ENCODE measurements at places on chromosomes 5 and 9.

- no peak for DNase-seq
These were observed 13.6 kb upstream of the REEP5 start for GRCh38 chr5:112935675-112936074.

GRCh38 chr5:95565280-95565920 is 10.5 kb downstream of the ARSK start:
- DNase-seq: no peak

- peak; percentile 82 for DNase-seq
These were observed 31.4 kb upstream of the EGFL7 start for GRCh38 chr9:136631038-136632000.

- no peak for DNase-seq
These were observed 1.4 kb upstream of the TTC1 start for GRCh38 chr5:160007514-160007913.

GRCh38 chr5:4197151-4197550 is 601.5 kb downstream of the IRX1 start:
- no peak for DNase-seq

- no peak for DNase-seq
These were observed 323.9 kb downstream of the TMEM161B start for GRCh38 chr5:87944553-87945285.

DNA sequence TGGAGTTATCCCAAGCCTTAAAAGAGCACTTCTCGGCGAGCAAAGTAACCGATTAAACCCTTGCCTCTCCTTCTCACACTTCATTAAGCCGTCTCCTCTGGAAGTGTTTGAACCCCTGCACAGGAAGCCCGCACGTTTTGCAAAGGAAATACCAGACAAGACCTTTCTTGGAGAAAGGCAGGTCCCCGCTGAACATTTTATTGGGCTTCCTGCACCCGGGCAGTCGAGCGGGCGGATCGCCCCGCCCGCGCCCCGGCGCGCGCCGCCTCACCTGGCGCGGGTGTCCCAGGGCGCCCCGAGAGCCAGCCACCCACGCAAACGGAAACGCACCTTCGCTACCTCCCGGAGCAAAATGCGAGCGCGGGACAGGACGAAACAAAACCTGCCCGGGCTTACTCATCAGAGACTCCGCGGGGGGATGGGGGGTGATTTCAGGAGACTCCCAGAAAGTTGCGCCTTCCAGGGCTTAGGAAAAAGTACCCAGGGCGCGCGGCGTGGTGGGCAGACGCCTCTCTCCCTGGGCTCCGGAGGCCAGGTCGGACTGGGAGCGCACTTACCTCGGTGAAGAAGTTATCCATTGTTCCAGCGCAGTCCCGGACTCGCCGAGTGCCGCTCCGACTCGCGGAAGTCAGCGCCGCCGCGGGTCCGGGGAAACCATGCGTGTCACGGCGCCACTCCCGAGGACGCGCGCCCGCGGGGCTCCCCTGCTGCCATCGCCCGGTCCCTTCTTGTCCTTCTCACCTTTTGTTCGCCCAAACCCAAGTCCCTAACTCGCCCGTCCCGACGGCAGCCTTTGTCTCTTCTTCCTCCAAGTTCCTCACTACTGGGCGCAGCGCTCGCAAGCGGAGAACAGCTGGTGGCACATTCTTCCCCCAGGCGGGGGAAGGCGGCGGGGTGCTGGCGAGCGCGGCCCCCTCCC is 598 bp downstream of the MYO10 start:
- peak; percentile 42 for DNase-seq

- no peak for DNase-seq
These were observed 16.6 kb downstream of the NIM1K start for GRCh38 chr5:43208658-43209057.

GRCh38 chr9:135474915-135475314 is 4.7 kb upstream of the PPP1R26 start:
- DNase-seq: no peak

DNA sequence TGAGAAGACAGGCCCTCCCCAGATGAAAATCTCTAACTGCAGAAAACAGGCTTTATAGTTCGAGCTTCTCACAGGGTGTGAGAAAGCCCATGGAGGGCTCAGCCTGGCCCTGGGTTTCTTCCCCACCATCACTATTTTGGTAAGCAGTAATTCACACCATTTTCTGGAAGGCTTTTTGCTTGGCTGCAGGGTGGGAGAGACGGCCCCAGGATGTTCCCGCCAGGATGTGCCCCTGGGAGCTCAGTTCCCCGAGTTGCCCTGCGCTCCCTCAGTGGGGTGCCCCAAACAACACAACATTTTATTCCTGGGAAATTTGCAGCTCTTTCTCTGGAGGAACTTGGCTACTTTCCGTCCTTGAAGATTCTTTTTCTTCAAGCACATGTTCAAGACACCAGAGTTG is 100.8 kb downstream of the HSD17B3 start:
- no peak for DNase-seq

DNA sequence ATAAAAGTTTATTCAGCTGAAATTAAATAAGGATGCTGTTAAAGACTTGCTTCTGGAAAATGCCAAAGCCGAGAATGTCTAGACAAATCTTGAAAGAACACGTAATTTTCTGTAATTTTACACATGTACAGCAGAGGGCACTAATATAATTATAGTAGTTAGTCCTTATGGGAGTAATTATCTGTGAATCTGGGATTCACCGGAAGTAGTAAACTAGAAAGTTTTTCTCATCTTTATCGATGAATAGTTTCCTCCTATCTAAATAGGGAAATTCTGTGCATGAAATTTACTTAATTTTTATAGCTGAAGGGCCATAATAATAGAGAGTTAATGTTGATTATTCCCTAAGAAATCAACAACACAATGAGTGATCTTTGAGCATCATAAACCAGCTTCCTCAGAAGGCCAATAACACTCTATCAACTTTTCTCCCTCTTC is 18.4 kb upstream of the CNTLN start:
- no peak for DNase-seq

DNA sequence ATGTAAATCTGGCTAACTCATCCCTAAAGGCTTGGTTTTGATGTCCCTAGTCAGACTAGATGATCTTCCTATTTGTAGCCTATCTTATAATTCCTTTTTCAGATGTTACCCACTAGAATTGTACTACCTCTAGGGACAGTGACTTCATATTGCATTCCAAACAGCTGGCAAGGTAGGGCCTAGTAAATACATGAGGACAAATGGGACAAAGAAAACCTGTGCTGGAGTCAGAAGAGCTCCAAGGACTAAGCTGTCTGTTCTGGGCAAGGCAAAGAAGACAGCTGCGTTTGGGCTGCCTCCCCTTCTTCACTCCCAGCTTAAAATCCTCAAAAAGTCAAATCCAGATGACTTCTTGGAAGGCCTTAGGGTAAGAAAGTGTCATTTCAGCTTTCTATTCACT is 10.0 kb downstream of the DMXL1 start:
- no peak for DNase-seq

DNA sequence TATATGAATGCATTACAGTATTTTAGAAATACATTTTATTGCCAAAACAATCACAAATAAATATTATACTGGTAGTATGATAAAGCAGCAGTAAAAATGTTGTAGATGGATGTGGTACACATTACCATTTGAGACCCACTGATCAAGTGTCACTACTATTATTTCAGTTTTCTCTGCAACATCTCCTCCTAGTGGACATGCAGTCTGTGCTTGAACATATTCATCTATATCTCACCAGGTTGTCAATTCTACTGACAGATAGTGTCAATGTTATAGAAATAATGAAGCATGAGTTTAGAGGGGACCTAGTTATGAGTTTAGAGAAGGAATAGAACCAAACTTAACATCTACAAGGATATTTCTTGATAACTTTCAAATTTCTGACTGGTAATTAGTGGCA is 39.2 kb upstream of the ELOVL7 start:
- peak; percentile 17 for DNase-seq

- no peak for DNase-seq
These were observed 26.6 kb upstream of the ENHO start for GRCh38 chr9:34549407-34549732.

- no peak for DNase-seq
These were observed 255.9 kb downstream of the GABRG2 start for GRCh38 chr5:162323466-162323865.

DNA sequence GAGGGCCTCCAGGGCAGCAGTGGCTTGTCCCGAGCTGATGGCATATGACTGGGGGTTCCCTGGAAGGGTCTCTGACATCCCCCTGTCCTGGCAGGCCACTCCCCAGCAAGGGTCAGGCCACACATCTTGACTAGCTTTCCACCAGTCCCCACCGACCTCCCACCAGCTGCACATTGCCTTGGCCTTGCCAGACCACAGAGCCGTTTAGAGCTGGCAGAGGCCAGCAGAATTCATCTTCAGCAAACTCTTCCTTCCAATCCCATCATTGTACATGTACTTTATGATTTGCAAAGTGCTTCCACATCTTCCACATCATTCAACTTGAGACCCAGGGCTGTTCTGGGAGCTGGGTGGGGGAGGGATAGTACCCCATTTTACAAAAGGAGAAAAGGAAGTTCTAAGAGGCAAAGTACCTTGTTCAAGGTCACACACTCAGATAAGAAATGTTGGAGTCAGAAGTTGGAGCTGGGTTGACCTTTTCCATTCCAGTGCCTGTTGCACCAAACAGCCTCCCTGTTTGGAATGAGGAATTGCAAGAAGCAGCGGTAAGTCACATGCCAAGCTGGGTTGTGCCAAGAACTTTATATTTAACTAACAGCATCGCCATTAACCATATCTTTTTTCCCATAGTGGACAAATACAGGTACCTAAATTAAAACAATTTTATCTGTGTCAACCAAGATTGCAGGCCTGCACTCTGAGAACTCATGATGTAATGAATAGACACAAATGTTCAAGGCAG is 25.8 kb upstream of the COL15A1 start:
- DNase-seq: no peak

Measured in GM19239 (cell line).